ENCODE measurements at places on chromosomes 4 and X.

DNA sequence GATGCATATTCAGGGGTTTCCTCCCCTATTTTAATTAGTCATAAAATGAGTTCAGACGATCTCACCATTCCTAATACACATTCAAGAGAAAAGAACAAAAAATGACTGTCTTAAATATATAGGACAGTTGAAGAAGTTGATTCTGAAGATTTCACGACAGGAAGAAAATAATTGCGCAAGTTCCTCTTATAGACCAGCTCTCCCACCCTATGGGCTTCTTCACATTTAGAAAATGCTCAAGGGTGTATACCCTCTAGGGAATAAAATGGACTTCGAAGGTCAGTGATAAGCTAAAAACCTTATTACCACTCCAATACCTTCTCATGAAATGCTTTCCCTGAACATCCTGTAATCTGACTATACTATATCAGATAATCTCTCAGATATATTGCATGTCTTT is 149.2 kb upstream of the TEX13C start:
- no peak for DNase-seq

- no peak for DNase-seq
These were observed 56.4 kb downstream of the EGF start for GRCh38 chr4:109969087-109969486.

GRCh38 chrX:39577985-39578869 is 519.5 kb downstream of the BCOR start:
- DNase-seq: no peak

DNA sequence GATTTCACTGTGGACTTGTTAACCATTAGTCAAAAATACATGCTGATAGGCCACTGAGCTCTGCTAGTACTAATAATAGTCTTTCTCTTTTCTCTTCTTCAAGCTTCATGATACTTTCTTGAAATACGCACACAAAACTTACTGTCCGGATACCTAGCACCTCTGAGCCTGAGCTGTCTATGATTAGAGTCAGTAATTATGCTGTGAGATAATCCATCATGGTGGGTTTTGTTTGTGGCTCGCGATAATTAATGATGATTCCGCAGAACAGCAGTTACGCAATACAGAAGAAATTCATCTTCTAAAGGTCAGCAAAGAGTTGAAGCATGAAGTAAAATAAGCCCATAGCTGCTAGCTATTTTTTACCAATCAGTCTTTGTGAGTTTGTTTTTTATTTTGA is 511.5 kb upstream of the GALNT7 start:
- DNase-seq: no peak

DNA sequence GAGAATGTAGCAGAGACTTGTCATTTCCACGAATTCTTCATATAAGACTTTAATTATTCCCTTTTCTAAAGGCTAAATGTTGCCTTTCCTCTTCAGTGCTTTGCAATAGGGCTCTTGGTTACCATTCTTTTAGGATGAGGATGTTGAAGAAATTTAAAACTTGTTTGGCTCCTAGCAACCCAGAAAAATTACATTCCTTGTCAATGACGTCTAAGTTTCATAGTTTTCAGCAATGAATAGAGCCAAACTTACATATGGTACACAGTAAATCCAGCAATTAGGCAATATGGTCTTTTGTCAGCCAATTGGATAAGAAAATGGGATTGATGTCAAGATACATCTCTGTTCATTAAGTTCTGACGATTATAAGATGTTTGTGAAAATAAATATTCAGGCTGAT is 1639.6 kb upstream of the PCDH10 start:
- DNase-seq: no peak

DNA sequence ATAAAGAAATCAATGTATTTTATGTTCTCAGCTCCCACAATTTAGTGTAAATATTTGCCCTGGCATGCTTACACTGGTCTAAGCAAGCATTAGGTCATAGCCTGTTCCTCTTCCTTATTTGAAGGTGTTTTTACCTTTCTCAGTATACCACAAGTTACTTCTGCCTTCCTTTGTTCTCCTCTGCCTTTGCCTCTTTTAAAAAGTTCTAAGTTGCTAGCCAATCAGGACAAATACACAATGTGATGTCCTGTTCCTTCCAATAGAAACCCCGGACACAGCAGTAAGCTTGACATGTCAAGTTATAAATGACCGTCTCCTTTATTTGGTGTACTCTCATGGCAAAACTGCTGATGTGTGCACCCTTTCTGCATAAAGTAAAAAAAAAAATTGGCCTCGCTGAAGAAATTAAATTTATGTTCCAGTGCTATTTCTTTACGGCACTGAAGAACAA is 49.4 kb downstream of the UGT2B10 start:
- DNase-seq: no peak

DNA sequence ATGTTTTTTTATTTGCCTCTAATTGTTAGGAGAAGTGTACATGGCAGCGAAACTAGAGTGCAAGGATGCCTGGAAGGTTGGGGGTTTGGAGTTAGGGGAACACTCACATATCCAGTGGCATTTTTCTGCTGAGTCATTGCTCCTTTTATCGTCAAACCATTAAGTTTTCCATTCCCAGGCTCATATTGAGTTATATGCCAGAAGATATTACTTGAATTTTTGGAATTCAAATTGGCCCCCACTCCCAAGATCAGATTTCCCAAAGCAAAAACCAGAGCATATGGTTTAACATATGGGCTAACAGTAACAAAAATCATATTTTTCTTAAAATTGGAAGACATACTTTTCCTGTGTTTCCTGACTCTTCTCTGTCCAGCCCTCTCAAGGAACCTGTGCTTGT is 152.7 kb downstream of the FSTL5 start:
- no peak for DNase-seq

DNA sequence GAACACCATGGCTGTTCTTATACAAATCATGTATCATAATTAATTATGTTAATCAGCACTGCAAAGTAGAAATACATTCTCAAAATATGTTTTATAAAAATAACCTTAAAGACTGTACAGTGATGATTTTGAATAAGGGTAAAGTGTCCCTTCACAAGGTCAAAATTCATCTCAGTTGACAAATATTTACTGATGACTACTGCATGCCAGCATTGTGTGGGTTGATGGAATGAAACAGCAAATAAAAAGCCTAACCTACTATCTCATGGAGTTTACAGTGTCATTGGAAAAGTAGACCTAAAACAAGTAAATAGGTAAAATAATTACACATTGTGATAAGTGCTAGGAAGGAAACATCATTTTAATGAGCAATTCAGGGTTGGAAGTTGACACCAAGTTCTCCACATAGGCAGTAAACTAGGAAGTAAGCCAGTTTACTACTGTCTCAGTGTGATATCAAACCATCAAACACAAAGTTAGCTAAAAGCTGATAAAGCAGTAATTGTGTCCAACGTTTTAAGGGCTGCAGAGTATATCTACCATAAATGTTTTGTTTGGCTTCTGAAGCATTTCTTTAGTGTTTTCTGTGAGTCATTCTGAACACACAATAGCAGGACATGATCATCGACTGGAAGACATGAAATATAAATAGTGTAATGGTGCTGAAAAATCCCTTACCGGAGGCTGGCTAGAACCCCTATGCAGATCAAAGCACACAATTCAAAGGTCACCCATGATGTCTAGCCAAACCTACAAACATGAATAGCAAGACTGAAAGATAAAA is 221.8 kb downstream of the DACH2 start:
- no peak for DNase-seq

- no peak for DNase-seq
These were observed 50.3 kb upstream of the ATP6AP2 start for GRCh38 chrX:40530509-40530908.

- no peak for DNase-seq
These were observed 265.3 kb downstream of the ZNF674 start for GRCh38 chrX:46279925-46280313.

DNA sequence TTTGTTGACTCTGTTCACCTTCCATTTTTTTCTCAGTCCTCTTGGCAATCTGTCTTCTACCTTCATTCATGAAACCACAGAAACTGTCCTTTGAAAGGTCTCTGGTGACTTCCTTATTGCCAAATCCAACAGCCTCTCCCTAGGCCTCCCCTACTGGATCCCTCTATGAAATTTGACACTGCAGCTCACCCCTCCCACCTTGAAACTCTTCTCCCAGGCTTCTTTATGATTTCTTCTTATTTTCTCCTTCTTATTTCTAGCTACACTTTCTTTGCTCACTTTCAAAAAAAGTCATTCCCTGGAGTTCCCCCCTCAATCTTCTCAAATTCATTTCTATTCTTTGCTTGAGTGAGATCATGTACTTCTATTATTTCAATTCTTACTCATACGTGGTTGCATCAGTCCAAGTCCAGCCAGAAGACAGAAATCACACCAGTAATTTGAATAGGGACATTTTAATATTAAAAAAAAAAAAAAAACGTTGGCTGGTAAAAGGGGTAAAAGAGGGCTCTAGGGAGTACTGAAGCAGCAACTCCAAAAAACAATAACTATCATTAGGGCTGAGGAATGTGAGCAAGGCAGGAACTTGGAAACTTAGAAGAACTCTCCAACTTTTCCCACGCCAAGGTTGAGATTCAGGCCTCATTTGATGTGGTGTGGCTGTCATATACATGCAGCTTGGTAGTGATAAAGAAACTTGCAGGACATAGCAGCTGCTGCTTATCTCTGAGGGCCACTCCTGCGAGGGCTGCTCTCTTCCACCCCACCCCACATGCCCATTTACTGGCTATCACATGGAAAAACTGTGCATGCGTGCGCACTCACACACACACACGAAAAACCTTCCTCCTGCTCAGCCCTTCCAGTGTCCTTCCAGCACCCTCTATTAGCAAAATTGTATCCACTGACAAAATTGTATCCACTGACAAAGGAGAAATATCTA is 169.8 kb upstream of the GALNT7 start:
- no peak for DNase-seq

DNA sequence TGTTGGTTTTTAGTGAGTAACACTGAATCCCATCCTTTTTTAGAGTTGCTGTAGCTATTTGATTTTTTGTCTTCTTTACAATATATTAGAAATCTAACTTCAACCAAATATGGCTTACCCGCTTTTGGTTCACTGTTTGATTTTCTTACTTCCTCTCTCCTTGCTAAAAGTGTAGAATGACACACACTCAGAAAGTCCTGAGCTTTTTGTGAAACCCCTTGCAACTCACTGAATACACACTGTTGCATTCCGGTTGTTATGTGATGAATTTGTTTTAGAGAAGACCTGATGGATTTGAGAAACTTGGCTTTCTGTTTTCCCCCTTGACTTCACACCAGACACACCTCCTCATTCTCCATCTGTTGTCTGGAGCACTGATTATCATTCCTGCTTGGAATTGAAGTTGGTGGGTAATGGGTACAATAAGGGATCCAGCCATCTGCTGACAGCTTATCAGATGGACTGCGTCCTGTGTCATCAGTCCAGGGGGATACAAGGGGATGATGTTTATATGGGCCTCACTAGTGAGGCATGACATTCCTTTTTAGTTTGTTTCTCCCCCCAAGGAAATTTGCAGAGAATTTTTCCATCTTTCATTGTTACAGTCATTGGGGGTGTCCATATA is 5.2 kb downstream of the TMEM164 start:
- DNase-seq: no peak

DNA sequence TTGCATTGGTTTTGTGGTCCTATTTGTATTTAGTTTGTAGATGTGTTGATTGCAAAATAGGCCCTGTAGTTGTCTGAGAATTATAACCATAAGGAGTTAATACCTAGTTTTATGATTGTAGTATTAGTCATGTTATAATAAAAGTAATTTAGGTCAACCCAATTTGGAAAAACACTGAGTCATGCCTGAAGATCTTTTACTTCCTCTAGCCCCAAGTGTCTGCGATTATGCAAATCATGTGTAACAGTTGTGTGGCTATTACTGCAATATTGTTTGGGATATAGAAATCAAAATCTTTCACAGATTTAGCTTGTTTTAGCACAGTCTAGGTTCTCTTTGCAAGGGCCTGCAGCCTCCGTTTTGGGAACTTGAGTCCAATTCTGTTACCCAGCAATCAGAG is 12.6 kb downstream of the SRD5A3 start:
- DNase-seq: no peak

- no peak for DNase-seq
These were observed 6.3 kb downstream of the GPR143 start for GRCh38 chrX:9759337-9759736.

- DNase-seq: no peak
These were observed 96.8 kb downstream of the MTMR1 start for GRCh38 chrX:150790021-150790420.

DNA sequence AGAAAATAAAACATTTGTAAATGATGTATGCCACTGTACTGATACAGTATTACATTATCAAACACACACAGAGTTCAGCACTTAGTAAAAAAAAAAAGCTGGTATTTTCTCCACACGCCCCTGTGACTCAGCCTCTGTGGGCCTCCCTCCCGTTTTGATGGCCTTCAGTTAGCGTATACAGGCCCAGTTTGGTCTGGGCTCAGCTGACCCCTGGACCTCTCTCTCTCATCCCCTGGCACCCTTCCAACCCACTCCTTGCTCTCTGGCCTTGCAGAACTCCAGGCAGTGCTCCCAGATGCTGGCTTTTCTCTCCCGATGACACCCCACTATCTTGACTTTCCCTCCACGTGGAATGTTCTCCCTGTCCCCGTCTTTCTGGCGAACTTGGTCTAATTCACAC is 89.0 kb upstream of the LIMCH1 start:
- DNase-seq: no peak

- no peak for DNase-seq
These were observed 107.9 kb downstream of the CPEB2 start for GRCh38 chr4:15110120-15110571.

GRCh38 chrX:5341902-5342301 is 886.8 kb downstream of the NLGN4X start:
- no peak for DNase-seq

DNA sequence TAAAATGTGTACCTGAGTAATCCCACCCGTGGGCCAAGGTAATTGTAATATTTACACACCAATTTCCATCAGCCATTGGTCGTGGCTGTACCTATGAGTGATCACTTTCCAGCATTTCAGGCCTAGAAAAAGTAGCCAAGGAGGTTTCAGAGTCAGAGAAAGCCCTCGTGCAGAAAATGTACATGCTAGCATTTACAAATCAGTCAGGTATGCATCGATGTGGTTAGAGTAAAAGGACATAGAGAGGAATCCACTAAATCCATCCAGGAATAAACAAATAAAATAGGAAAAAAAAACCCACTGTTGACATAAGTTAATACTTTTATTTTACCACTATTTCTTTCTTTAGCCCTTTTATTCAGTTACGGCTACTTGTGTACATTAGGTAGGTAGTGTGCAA is 256.8 kb downstream of the TRIML1 start:
- no peak for DNase-seq

DNA sequence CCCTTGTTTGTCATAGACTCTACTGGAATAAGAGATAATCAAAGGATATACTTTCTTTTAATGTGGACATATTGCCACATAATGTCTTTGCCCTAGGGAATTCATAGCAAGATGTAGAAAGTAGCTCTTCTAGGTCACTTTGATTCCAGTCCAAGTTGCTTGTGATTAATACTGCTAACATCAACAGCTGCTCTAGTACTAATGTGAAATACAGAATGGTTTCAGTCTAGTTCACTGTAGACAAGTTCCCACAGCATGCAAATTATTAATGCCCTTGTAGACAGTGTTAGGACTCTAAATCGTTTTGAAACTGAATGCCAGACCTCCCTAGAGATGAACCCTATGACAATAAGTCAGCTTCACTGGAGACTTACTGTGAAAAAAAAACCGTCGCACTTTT is 494.6 kb upstream of the ATOH1 start:
- DNase-seq: no peak

GRCh38 chrX:39205467-39205866 is 404.2 kb downstream of the MID1IP1 start:
- no peak for DNase-seq

GRCh38 chr4:81589262-81589661 is 117.6 kb upstream of the RASGEF1B start:
- DNase-seq: no peak

- no peak for DNase-seq
These were observed 136.5 kb downstream of the RBM47 start for GRCh38 chr4:40493160-40493559.

All from esophagus squamous epithelium (tissue), 5 donors.